Mesenteric fat pad (tissue), 1 donor: ENCODE measurements at places on chromosomes 7 and 10. TPM values are rescaled to one million over a fixed set of nuclear protein-coding genes. Genes with fewer than 3 reads are reported as not detected.

DNA sequence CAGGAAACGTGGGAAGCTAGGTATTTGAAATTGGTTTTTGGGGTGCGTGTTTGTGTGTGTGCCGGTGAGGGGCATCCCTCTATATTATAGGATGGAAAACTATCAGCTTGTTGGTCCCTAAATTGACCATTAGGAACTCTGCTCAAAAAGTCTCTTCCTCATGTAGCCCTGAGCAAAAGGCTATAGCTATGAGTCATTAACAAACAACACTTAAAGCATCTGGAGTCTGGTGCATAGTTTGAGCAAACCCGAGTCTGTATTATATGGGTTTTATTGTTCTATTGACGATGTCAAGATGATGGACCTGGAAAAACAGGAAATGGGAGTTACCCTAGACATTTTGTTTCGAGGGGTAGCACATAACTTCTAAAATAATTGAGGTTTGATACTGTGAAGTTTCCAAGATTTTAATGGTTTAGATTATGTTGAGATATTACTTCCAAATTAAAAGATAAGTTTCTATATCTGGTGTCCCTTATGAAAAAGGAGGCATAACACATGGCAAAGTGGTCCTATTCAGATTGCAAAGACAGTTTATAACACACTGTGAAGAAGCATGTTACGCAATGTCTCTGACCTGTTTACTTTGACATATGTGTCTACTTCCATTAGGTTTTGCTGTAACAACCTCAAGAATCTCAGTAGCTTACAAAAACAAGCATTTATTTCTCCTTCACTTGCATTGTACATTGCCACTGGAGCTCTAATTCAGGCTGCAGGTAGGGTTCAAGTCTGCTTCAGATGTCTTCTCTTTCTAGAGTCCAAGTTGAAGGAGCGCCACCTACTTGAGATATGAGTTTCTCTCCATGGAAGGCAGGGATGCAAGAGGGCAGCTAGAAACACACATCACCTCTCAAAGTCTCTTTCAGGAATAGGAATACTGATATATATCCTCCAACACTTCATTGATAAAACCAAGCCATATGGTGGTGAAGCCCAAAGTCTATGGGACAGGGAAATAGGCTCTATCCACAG lies 357.7 kb downstream of the PHF14 start:
- no peak for DNase-seq

- DNase-seq: no peak
These were observed 3.7 kb upstream of the HDAC9 start for GRCh38 chr7:18491871-18492270.

GRCh38 chr7:25720427-25720826 lies 431.6 kb upstream of the NFE2L3 start:
- DNase-seq: no peak

Gene CASP2
- total RNA-seq: 19.0 TPM

- DNase-seq: no peak
These were observed 125.6 kb upstream of the GPR22 start for GRCh38 chr7:107344286-107344685.

Gene LAMTOR4
- 112 TPM for total RNA-seq

DNA sequence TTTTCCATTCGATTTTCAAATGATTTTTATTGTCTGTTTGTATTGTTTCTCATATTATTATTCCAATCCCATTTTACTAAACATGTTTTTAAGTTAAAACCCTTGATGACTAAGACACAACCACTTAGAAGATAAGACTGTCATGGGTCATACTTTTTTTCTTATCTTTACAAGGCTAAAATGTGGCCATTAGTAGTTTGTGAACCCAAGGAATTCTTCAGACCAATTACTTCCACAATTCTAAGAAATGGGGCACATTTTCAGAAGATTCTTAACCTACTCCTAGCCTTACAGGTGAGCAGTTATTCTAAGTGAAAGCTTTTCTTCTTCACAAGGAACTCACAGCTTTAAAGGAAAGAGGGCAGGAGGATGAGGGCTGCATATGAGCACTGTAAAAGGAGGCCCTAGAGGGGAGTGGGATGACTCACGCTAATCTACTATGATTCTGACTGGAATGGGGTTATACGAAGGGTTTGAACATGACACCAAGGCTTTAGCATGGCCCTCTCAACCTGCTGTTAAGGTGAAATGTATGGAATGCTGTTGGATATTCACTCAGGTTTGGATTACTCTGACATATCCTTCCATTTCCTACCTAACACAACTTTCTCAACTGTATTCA lies 81.0 kb downstream of the SORCS1 start:
- DNase-seq: no peak

DNA sequence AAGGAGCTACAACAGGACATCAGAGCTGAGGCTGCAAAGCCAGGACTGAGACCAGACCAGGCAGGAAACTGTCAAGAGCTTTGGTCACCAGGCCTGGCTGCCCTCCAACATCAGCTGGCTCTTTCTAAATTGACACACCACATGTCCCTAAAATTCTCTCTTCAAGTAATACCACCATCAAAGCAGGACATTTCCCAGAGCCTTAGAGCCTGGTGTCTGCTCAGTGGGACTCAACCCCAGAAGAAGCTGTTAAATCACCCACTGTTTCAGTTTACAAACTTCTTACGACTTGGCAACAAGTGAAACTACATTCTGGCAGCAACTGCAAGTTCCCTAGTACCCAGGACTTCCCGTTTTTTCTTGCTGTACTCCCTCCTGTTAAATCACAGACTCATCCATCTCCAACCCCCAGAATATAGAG lies 3.8 kb upstream of the IL6 start:
- DNase-seq: no peak

Gene APBB1IP
- total RNA-seq: 37.2 TPM

Gene CELF2
- total RNA-seq: 93.9 TPM

DNA sequence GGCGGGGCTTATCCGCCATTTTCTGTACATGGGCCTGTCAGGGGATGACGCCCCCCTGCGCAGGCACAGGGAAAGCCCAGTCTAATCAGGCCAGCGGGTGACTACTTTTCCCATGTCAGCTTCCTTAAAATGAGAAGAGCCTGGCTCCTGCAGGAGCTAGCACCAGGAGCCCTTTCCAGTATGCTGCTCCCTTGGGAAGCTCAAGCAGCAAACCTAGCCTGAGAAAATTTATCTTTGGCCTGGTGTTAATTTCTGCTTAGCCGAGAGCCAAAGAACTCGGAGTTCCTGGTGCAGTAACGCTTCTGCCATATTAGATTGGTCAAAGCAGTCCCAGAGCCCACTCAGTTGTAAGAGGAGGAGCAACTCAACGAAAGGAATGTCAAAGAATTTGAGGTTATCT lies 239.0 kb upstream of the PHYHIPL start:
- no peak for DNase-seq

Gene MYH16
- not detected for total RNA-seq

DNA sequence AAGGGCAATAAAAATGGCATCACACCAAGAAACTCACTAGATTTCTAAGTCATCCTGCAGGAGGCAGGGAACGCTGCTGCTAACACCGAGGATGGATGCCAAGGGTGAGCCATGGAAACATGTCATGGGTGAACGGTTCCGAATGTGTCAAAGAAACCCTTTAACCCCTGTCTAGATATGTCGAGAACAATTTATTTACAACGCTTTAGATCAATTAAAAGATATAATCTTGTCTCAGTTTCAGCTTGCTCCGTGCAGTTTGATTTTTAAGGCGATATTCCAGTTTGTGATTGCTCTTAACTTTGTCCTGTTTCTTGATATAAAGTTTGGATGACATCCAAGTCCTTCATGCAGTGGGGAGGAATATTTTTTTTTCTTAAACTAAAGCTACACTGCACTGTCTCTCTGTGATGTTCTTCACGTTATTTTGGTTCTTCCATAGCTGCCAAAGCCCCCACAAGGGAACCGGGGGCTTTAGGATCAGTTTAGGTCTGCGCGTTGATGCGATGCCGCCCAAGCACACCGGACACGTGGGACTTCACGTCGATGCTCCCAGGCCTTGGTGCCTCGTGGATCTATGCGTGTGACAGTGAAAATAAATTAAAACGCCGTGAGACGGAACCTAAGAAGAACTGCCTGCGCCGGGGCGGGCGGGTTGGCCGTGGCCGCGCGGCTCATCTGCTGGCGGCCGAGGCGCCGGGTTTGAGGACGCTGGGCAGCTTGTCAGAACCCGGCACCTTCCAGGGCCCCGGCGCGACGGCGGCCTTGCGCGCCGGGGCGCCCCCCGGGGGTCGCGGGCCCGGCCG lies 220.3 kb downstream of the PHTF2 start:
- DNase-seq: no peak

DNA sequence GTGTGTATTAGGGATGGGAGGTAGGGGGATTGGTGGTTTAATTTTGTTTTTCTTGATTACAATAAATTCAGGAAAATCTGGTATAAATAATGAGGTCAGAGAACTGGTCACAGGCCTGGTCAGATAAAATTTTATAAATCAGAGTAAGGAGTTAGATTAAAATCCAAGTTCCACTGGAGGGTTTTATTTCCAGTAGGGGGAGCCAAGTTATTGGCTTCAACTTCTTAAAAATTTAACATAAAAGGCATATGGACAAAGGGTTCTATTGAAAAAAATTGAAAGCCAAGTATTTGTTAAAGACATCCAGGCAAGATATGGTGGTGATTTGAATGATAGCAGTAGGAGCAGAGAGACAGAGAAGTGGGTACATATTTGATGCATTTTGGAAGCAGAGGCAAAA lies 763.3 kb downstream of the SORCS1 start:
- DNase-seq: no peak

DNA sequence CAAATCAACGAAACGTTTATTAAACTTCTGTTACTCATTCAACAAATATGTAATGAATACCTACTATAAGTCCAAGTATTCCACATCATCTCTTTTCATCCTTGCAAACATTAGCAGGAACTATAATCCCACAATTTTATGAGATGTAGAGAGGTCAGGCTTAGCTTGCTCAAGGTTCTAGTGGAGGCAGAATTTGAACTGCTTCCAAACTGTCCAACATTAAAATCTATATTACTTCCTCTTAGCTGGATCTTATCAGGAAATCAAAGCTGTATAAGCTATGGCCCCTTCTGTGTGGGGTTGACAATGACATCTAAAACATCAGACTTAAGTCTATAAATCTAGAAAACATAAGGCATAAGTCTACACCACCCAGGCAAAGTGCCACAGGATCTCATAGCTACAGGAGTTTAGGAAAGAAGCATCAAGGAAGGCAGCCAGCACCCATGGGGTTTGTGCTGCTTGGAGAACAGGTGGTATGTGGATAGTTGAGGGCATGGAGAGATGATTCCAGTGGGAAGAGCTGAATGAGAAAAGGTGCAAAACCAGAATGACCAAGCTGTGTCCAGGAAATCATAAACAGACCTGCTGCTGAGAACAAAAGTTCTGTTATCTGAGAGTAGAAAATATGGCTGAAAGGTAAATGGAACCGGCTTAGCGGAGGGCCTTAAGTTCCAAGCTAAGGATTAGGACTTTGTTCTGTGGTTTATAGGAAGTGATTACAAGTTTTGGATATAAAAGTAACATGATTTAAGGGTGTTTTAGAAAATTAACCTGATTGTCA lies 34.5 kb downstream of the PAPSS2 start:
- no peak for DNase-seq

- DNase-seq: no peak
These were observed 196.7 kb upstream of the TBX20 start for GRCh38 chr7:35450456-35451214.

DNA sequence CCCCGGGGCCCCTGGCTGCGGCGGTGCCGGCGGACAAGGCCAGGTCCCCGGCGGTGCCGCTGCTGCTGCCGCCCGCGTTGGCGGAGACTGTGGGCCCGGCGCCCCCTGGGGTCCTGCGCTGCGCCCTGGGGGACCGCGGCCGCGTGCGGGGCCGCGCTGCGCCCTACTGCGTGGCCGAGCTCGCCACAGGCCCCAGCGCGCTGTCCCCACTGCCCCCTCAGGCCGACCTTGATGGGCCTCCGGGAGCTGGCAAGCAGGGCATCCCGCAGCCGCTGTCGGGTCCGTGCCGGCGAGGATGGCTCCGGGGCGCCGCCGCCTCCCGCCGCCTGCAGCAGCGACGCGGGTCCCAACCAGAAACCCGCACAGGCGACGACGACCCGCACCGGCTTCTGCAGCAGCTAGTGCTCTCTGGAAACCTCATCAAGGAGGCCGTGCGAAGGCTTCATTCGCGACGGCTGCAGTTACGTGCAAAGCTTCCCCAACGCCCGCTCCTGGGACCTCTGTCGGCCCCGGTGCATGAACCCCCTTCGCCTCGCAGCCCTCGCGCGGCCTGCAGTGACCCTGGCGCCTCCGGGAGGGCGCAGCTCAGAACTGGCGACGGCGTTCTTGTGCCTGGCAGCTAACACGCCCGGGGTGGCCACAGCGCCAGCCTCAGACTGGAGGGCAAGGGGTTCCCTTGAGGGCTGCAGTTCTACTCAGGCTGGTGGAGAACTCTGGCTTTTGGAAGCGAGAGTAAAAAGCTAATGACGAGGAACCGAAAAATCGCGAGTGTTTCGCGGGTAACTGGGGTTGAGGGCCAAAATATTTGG lies 804 bp downstream of the FRAT1 start:
- peak; percentile 91 for DNase-seq

DNA sequence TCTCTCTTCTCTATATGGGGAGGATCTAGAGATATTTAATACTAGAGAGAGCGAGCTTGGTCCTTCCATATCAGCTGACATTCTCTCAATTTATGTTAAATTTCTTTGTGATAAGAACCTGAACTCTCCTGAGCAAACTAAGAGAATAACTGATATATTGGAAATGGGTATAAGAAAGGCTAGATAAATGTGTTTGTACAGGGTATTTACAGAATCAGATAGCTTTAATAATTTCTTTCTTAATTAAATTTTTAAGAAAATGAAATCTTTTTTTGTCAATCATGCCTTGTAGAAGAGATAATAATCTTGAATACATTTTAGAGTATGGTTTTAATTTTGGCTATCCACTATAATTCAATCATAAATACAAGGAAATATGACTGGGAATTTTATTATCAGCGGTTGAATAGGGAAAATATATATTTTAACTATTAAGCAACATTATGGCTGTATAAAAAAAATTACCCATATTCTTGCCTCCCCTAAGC lies 58.7 kb downstream of the ANKIB1 start:
- no peak for DNase-seq

DNA sequence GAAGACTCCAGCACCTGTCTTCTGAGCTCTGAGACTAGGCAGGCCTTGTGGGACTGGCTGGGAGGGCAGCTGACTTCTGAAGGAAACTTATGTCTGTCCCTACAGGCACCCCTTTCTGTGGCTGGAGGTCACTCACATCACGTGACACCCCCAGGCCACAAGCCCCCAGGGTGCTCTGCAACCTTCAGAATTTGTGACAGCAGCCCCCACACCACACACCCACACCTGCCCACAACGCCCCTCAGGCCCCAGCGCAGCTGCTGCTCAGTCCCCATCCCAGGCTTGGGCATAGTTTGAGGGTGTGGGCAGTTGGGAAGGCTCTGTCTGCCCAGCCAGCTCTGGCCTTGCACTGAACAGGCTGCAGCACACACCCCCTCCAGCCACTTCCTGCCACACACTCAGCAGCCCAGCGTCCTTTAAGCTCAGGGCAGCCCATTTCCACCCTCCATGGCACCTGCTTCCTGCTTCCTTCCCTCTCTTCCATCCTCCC lies 80.0 kb upstream of the UNC5B start:
- DNase-seq: peak; percentile 73

GRCh38 chr7:45125193-45125904 lies 13.9 kb upstream of the TBRG4 start:
- no peak for DNase-seq

Gene IFIT3
- 24.2 TPM for total RNA-seq
